NCI-H1048 (cell line): ENCODE measurements at places on chromosomes 2 and 18.

DNA sequence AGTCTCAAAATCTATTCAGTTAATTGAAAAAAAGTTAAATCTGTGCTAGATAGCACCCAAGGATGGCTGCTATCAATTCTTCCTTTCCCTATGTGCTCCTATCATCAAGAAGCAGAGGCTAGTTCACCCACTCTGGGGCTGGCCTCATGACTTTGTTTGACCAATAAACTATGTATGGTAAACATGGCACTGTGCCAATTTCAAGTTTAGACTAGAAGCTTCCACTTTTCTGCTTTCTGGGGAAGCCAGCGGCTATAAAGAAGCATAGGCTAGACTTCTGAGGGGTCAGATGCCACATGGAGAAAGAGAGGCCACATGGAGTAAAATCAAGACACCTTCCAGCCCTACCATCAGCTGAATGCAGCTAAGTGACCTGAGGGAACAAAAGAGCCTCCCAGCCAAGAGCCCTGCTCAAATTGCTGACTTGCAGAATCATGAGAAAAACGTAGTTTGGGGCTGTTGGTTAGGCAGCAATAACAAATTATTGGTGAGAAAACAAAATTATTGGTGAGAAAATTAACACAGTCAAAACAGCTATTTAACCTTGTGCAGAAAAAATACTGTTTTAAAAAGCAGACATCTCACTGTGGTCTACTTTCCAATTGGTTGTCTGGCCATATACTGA is 86.5 kb upstream of the SLC14A2 start:
- DNase-seq, result no peak

GRCh38 chr2:226190479-226191252 is 609.0 kb downstream of the IRS1 start:
- no peak for DNase-seq

DNA sequence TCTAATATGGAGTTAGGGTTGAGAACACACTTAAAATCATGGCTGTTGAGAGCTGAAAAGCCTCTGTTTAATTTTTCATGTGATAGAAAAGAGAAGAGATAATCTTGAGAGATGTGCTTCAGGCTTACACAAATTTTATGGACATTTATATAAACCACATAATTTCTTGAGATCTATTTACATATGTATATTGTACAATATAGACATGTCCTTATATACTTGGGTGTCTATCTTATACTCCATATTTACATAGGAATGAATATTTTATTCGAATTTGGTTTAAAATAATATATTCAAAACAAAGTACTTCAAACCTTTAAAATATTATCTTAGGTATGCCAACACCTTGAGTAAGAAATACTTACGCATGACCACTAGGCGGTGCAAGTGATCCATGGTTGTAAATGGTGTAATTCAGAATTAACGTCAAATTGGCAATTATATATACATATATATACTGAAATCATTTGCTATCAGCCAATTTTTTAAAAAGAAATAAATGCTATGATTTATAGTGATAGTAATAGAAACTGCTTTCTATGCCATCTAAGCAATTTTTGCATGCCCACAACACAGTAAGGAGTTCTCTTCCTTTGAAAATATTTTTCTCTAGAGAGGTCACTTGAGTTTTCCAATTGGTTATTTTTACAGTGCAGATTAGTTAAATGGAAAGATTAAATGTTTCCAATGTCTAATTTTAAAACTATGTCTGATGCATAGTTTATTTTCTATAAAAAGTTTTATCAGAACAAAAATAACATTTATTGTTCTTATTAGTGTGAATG is 37.6 kb upstream of the SPAG16 start:
- no peak for DNase-seq

- DNase-seq, result no peak
Measured at GRCh38 chr2:15984368-15985255, 44.3 kb downstream of the MYCN start.

DNA sequence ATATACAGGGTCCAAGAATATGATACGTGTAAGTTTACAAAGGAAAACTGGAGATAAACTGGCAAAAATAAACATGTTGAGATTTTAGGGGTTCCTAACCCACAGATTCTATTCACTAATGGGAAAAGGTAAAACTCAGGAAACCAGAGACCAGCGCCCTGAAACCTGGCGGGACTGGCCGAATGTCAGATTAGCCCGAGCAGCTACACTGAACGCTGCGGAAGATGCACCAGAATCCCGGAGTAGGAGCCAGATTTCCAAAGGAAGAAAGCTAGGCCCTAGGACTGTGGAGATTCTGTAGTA is 679 bp upstream of the WDR75 start:
- DNase-seq, result no peak

DNA sequence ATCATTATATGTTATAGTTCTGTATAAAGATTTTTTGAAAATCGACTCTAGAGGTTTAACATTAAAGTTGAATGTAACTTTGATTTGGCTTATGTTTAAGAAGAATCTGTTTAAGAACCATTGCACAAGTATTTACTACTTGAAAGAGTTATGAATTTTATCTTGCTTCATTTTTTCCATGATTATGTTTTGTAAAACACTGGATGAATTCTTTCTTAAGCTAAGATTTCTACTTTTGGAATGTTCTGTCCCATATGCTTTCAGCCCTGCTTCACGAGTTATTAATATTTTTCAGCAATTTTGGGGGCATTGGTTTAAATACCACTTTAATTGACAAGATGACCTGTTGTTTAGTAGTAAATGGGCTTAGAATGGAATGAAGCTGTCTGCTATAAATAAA is 56.7 kb upstream of the STON1 start:
- DNase-seq, result no peak

GRCh38 chr2:60445684-60446179 is 107.7 kb downstream of the BCL11A start:
- no peak for DNase-seq

DNA sequence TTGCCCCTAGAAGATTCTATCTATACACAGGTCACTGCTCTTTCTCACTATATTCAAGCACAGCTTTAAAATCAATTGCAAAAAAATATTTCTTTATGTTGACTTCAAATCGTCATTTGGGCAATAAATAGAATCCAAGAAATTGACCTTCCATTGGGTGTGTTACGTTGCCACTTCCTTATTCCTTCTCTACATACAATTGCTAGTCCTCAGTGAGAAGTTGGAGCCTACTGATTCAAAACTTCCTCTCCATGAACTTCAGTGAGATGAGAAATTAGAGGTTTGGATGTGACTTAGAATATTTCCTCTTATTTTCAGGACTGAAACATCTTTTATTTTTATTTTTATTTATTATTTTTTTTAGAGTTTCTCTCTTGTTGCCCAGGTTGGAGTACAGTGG is 40.3 kb downstream of the PMAIP1 start:
- no peak for DNase-seq

DNA sequence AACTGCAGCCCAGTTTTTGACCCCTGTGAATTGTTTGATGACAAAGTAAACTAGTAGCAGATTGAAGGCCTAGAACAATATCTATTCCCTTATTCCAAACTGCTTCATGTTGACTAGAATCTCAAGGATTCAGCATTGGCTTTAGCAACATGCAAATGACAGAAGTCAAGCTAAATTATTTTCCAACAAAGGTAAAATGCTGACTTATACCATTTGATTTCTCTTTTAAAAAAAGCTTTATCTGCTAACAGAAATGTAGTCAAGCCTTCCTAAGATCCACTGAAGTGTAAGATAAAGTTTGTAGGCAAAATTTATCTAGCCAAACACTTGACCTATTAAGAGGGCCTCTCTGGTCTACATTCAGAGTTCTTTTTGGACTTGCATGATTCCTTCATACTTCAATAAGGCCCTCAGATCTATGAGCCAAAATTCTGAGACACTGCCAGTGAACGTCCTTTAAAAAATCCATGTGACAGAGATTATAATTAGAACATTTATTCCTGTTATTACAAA is 9.5 kb upstream of the CYBRD1 start:
- DNase-seq, result no peak

DNA sequence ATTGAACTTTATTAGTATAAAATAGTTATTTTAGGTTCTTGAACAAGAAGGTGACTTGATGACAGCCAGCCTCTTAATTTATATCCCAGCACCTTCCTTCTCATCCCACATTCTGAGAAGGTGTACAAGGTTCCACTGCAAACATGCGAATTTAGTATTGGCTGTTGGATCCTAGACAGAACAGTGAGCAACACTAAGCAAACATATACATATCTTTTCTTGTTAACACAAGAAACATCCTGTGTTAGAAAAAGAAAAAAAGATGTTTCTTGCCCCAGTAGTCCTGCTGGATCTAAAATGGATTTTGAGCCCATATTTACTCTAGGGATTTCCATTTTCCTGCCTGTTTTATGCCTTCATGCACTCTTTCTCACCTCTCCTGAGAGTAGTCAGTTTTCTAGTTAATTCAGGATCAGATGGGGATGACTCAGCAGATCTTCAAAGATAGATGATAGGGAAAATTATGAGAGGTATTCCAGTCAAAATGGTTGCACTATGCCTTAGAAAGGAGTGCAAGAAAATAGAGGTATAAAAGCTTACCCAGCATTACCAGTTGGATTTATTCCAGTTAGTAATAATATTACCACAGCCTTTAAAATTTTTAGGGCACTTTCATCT is 336.5 kb downstream of the MEIS1 start:
- DNase-seq, result no peak

DNA sequence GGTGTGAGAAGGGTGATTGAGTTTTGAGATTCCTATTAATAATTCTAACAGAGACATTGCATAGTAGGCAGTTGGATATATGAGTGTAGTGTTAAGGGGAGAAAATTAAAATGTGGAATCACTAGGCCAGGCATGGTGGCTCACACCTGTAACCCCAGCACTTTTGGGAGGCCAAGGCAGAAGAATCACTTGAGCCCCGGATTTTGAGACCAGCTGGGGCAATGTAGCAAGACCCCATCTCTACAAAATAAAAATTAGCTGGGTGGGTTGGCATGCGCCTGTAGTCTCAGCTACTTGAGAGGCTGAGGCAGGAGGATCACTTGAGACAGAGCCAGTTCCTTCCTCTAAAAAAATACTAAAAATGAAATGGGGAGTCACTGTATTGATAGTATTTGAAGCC is 150.6 kb downstream of the MCFD2 start:
- DNase-seq, result no peak

GRCh38 chr18:7117390-7118355 is at the start of gene LAMA1:
Gene LAMA1, minus strand, starts transcription at chr18:7117797. Its CDS starts 77 bp downstream, at chr18:7117720.
- DNase-seq, result no peak

DNA sequence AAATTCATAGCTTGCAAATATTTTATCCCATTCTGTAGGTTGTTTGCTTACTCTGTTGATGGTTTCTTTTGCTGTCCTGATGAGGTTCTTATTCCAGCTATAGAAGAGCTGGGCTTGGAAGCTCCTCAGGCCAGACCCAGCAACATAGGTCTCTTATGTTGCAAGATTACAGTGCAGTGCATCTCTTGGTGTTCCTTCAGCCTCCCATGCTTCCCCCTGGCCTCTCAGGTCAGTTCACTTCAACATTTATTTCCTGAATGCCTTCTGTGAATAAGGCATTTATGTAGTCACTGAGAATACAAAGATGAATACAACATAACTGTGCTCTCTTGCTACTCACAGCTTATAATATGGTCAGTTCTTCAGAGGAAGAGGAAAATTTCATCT is 179.0 kb upstream of the SLC39A10 start:
- no peak for DNase-seq

DNA sequence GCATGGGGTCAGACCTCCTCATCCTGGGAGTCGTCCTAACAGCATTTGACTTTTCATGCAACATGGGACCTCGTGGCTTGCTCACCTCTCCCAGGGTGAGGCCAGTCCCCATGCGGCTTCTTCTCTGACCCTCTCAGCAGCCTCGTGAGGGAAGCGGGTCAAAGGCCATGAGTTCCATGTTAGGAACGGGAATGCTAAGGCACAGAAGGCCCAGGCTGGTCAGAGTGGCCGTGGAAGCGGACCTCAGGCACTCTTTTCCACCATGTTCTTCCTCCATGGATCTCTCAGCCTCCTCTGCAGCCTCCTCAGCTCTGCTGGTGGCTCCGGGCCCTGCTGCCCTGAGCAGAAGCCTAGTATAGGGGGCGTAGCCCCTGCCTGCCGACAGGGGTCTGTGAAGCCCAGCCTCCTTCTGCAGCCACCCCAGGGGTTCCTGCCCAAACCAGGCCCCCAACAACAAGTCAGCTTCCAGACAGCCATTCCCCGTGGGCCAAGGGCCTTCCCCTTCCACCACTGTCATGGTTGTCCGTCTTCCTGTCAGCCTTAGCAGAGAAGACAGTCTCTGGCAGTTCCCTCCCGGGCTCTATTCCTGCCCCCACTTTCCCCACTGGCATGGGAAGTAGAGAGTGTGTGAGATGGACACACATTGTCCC is 60.0 kb upstream of the OTOF start:
- DNase-seq, result no peak

GRCh38 chr2:209323738-209324137 is 100.1 kb upstream of the MAP2 start:
- DNase-seq, result no peak

DNA sequence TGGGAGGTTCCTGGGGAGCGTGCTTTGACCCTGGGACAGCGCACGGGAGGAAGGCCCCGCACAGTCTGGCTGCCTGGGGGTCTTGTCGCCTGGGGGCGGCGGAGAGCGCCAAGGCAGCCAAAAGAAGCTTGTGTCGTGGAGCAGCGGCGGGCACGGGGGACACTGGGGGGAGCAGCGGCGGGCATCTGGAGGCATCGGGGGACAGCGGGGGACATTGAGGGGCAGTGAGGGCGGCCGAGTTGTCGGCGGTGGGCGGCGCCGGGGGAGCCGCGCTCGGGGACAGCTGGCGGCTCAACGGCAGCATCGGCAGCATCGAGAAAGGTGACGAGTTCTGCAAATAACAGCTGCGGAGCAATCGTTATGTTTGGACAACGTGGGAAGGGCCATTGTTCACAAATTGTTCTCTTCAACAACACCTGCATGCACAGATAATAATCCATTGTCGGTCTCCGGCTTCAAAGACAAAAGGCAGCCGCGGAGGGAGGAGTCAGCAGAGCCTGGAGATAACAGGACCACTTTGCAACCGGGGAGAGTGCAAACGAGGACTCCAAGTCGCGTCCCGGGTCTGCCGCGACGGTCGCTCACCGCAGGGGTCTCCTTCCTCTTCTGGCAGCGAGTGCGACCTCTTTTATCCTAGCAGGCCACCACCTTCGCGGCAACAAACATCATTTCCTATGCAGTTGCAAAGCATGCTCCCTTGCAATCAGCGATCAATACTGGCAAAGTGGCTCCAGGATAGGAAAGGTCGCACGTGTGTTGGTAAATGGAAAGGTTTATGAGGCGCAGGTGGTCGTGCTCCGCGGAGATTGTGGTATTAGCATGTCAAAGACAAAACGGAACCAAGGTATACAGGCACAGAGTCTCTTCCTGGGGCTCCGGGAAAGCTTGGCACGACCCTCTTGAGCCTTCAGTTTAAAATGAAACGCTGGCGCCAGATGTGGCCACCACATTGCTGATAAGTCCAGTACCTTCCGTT is 132.3 kb upstream of the DLX2 start:
- no peak for DNase-seq
